ENCODE measurements at places on chromosomes 12 and 14. TPM values are rescaled to one million over a fixed set of nuclear protein-coding genes. Genes with fewer than 3 reads are reported as not detected.

The TBPL2 gene
- total RNA-seq: not detected

- no peak for DNase-seq
These were observed 153.6 kb upstream of the NRXN3 start for GRCh38 chr14:78016532-78016931.

GRCh38 chr12:10957741-10958140 is 18.7 kb upstream of the TAS2R14 start:
- no peak for DNase-seq

The TMPO gene
- 63.1 TPM for total RNA-seq

DNA sequence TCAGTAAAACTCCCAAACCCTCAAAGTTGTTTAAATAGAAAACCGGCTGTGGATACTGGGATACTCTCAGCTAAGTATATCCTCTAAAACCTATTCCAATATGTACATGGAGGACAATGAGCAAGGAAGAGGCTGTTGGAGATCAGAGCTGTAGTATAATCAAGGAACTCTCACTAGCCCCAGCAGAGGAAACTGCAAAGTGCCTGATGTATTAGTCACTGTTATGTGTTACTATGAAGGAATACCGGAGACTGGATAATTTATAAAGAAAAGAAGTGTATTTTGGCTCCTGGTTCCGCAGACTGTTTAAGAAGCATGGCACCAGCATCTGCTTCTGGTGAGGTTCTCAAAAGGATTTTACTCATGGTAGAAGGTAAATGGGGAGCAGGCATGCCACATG is 65.6 kb upstream of the RPL10L start:
- DNase-seq: no peak

GRCh38 chr12:95548539-95549391 is 2.5 kb downstream of the USP44 start:
- DNase-seq: peak; percentile 89

DNA sequence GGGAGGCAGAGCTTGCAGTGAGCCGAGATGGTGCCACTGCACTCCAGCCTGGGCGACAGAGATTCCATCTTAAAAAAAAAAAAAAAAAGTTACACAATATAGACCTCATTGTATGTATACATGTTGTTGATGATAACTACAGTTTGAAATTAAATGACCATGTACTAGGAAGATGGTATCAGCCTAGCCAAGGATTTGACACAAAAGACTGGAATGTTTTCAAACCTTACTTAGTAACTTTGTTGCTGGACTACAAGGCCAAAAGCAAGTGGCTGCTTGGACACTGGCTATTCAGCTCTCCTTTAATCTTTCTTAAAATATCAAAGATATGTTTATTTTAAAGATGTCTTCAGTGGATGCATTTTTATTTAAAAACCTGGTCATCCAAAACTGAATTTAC is 18.9 kb upstream of the NUDT4 start:
- no peak for DNase-seq

DNA sequence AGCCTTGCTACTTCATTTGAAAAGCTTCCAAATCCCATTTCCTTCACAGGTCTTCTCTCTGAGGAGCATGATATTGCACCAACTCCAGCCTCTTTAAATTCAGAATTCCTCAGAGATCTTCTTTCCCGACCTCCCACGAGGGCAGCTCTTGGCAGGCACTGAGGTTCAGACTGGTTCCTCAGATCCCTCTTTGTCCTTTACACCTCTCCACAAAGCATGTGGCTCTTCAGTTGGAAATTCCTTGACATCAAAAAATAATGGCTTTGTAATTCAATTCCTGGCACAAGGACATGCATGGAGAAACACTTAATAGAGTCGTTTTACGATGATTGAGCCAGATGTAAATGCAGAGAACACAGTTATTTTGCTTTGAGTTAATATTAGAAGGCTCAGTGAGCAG is 63.2 kb upstream of the TMX1 start:
- no peak for DNase-seq

The SLCO1A2 gene
- 9.2 TPM for total RNA-seq

DNA sequence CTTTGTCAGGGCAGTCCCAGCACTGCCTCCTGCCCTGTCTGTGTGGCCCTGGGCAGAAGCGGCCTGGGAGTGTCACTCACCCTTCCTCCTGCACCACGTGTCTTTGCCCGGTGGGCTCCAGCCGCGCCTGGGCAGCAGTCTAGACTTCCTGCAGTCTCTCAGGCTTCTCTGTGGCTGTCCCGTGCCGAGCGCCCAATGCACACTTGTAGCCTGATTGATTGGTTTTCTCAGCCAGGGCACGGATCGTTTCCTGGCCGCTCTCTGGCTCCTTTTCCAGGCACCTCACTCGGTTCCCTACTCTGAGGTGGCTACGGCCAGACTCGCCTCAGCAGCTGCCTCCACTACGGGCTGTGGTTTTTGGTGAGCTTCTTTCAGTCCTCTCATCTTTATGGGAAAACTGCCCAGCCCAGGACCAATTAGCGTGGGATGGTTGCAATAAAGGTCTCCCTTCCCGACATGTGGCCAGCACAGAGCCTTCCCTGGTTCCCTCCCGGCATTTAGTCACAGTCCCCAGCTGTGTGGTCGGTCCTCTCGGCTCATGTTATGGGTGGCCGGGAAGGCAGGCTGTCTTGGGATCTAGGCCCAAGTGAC is 133.1 kb downstream of the CACNA1C start:
- no peak for DNase-seq

The OSGEP gene
- total RNA-seq: 33.8 TPM

The MYF6 gene
- not detected for total RNA-seq

DNA sequence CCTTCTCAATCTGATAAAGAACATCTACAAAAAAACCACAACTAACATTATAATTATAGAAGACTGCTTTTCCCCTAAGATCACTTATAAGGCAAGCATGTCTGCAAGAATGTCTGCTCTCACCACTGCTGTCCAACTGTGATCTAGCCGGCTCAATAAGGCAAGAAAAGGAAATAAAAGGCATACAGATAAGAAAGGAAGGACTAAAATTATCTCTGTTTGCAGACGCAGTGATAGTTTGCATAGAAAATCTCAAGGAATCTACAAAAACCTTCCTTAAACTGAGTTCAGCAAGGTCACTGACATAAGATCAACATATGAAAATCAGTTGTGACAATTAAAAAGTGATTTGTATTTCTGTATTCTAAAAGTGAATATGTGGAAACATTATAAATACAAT is 138.0 kb upstream of the EGLN3 start:
- DNase-seq: no peak

GRCh38 chr12:5096241-5096924 is 52.7 kb downstream of the KCNA5 start:
- DNase-seq: no peak

The MEG3 gene
- total RNA-seq: 15.6 TPM

The KRT79 gene
- 5.4 TPM for total RNA-seq

- DNase-seq: no peak
These were observed 10.3 kb downstream of the DAO start for GRCh38 chr12:108890208-108890607.

The PROX2 gene
- not detected for total RNA-seq

- no peak for DNase-seq
These were observed 8.7 kb downstream of the MARK3 start for GRCh38 chr14:103393676-103394626.

DNA sequence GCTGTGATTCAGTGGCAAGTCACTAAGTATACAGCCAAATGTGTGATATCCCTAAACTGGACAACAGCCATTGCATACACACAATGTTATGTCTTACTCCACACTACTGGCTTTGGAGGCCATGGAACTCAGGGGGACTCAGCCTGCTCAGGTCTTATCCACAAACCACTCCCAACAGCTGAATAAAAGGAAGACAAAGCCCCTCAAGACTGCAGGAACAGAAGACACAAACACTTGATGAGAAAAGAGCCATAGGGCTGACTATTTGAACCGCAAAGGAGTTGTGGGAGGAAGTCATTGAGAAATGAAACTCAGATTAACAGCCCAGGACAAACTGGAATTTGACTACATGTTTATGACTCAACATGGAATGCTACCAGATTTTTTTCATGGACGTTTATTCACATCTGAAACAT is 40.9 kb downstream of the PTGER2 start:
- DNase-seq: no peak

The DHH gene
- total RNA-seq: 2.1 TPM

- DNase-seq: no peak
These were observed 919.4 kb downstream of the NRXN3 start for GRCh38 chr14:79089576-79089975.

DNA sequence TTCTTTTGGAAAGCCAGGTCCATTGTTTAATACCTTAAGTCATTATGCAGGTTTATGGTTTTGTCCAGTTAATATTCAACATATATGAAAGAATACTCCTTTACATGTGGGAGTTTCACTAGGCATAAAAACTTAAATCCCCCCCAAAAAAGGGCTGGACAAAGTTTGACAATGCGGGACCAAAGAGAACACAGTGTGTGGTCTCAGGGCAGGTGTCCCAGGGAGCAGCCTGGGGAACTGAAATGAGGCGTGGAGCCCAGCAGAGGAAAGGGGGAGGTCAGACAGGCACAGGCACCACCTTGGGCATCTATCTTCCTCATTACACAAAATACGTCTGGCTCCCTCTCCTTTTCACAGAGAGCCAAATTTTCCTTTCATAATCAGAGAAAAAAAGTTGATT is 22.5 kb downstream of the PKP2 start:
- DNase-seq: no peak

DNA sequence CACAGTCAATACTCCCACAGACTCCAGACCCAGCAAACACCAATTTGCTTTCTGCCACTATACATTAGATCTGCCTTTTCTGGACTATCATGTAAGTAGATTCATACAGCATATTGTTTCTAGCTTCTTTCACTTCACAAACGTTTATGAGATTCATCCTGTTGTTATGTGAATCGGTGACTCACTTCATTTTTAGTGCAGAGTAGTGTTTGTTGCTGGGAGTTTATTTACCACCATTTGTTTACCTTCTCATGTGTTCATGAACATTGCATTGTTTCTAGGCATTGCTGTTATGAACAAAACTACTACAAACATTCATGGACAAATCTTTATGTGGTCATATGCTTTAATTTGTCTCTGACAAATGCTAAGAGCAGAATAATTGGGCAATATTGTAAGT is 807.8 kb upstream of the TMEM132C start:
- DNase-seq: no peak

- no peak for DNase-seq
These were observed 1.1 kb upstream of the PAPLN start for GRCh38 chr14:73236157-73236556.

The TAS2R9 gene
- total RNA-seq: not detected

DNA sequence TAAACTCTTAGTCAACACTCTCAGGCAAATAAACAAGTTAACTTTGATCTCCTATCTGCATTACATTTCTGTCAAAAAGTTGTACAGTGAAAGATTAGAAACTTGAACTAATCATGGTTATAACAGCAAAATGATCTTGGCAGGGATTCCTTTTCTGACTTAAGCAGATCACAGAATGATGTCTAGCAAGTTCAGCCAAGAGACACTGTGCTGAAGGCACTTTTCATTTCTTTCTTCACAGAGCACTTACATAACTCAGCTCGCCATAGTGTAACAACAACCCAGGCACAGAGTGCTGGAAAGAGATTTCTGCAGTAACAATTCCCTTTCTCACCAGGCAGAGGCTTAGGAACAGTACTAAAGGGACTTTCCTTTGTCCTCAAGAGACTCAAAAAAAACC is 19.6 kb upstream of the CSRP2 start:
- no peak for DNase-seq

The HOTAIR gene
- not detected for total RNA-seq

- no peak for DNase-seq
These were observed 146.5 kb downstream of the ETV6 start for GRCh38 chr12:11795913-11796459.

GRCh38 chr14:50820786-50821509 is 10.0 kb downstream of the NIN start:
- DNase-seq: no peak

The PRB3 gene
- not detected for total RNA-seq

- peak; percentile 45 for DNase-seq
These were observed 130.1 kb upstream of the RTL1 start for GRCh38 chr14:101033446-101034165.

DNA sequence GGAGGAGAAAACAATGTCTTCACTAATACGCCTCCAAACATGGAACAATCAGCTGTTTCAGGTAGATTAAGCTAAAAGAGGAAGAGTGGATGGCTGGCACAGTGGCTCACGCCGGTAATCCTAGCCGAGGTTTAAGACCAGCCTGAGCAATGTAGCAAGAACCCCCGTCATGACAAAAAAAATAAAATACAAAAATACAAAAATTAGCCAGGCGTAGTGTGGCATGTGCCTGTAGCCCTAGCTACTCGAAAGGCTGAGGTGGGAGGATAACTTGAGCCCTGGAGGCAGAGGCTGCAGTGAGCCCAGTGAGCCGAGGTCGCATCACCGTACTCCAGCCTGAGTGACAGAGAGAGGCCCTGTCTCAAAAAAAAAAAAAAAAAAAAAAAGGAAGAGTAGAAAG is 1.2 kb upstream of the MED13L start:
- DNase-seq: no peak

The SERPINA5 gene
- 0.41 TPM for total RNA-seq

- no peak for DNase-seq
These were observed 4.3 kb downstream of the INF2 start for GRCh38 chr14:104693482-104694431.

- DNase-seq: no peak
These were observed 28.8 kb upstream of the GZMB start for GRCh38 chr14:24662753-24663152.

DNA sequence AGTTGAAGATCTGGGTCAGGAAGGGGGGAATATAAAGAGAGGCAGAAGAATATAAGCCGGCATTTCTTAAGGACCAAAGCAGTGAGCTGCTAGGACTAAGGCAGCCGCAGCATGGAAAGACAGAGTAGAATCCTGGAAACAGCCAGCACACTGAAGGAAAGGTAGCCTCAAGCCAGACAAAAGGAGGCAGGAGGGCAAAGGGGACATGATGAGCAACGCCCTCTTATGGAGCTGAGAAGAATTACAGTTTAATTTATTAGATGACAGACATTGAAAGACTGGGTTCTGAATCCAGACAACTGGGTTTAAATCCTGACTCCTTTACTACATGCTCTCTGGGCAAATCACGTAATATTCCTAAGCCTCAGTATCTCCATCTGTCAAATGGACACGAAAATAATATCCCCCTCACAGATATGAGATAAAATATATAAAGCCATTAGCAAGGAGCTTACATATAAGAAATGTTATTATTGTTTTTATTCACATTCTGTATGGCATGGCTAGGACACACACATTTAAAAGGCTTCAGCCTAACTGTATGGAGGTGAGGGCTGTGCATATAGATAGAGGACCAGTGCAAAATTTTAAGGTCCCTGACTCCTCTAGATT is 8.1 kb upstream of the PCED1B start:
- DNase-seq: no peak

- DNase-seq: no peak
These were observed 48.6 kb upstream of the USP44 start for GRCh38 chr12:95599880-95600279.

- no peak for DNase-seq
These were observed 126.7 kb upstream of the CCDC196 start for GRCh38 chr14:66359500-66359899.

The MYO1H gene
- 0.64 TPM for total RNA-seq

DNA sequence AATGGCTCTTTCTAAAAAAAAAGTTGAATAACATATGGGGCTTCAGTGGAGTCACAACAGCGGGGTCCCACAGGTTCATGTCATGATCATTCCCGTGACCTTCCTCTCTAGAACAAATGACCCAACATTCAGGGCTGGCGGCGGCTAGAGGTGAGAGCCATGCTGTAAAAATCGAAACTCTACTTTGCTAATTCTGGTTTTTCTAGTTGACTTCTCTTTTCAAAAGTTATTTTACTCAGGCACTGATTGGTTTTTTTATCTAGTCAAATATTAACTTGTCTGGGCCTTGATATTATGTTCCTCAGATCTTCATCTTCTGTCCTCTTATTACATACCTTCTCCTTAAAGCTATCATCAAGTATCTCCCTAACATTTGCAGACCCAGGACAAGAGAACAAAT is 402.9 kb upstream of the SOX5 start:
- DNase-seq: no peak

The POTEM gene
- not detected for total RNA-seq
